ENCODE measurements at places on chromosomes 4 and X.

DNA sequence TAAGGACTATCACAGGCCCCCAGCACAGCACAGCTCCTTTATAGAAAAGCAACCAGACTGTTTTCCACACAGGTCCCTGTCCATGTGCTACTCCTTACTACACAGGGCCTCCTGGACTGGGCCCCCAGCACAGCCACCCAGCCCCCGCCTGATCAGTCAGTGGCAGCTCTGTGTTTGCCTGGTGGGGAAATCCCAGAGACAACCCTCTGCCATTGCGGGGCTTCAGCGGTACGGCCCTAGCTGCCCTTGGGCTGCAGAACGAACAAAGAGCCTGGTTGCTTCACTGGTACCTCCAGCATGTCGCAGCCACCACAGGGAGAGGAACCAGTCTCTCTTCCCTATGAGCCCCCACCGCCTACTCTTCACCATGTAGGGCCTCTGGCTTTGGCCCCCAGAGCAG, 30.7 kb downstream of the CBR4 start:
- DNase-seq, result no peak

- DNase-seq, result no peak
These were observed 128.2 kb downstream of the CBR4 start for GRCh38 chr4:168881781-168882420.

- DNase-seq, result no peak
These were observed 10.6 kb downstream of the MSN start for GRCh38 chrX:65677954-65678469.

- DNase-seq, result no peak
These were observed 264.6 kb downstream of the TENM3 start for GRCh38 chr4:182507805-182508204.

DNA sequence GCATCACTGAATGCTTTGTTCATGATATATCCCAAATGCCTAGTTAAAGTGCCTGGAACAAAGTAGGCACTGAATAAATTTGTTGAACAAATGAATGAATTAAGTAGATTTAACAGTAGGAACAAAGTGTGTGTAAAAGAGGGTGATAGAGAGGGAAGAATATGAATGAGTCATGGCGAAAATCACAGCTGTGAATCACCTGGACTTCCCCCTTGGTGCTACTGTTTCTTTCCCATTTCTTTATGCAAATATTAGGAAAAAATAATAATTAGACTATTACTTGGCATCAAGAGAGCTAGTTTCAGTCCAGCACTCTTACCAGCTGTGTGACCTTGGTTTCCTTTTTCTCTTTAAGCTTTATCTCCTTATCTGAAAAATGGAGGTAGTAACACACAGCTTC, 9.2 kb downstream of the SPIN3 start:
- no peak for DNase-seq

GRCh38 chrX:66698273-66699204, 59.7 kb upstream of the EDA2R start:
- DNase-seq, result no peak

DNA sequence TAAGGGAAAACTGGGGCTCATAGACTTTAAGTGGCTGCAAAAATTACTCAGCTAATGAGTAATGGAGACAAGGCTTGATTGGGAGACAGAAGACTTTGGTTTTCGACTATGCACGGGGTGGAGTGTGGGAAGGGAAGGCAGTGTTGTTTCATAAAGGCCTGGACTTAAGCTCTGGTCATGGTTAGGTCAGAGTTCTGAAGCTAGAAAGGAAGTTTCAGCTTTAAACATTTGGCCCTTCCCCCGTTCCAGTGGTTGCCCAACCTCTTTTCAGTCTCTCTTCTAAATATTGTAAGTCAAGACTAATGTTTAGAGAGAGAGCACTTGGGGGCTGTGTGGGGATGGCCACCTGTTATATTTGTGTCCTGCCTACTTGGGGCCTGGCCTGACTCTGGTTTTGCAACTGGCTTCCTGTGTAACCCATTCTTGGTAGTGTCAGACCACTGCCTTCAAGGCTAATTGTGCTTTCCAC, 21.0 kb downstream of the MSN start:
- DNase-seq, result no peak

GRCh38 chrX:68930542-68931317, 101.9 kb downstream of the EFNB1 start:
- no peak for DNase-seq

DNA sequence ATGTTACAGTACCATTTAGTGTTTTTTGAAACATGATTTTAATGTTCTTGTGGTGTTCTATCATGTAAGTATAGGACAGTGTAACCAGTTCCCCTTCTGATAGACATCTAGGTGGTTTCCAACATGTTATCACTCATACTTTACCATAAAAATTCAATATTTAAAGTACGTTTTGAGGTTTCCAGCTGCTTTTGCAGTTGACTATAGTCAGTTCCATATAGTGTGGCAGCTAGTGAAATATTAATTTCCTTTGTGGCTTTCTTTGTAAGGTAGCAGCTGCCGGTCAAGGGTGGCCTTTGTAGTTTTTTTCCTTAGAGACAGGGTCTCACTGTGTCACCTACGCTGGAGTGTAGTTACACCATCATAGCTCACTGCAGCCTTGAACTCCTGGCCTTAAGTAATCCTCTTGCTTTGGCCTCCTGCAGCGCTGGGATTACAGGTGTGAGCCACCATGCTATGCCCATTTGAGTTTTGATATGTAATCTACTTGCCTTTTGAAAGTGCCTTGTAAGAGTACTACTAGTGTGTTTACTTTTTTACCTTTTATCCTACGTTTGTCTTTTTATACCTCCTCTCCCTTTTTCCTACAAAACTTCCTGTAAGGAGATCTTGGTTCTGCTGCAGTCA, 63.0 kb downstream of the ARHGAP10 start:
- DNase-seq, result no peak

GRCh38 chr4:115187136-115187535, 73.7 kb upstream of the NDST4 start:
- DNase-seq, result no peak

GRCh38 chr4:130336585-130337217, 1240.7 kb downstream of the C4orf33 start:
- no peak for DNase-seq

- DNase-seq, result no peak
These were observed 145.5 kb downstream of the SHOX start for GRCh38 chrX:776061-776460.

GRCh38 chr4:958696-959337, 14.6 kb downstream of the DGKQ start:
- no peak for DNase-seq
